ENCODE measurements at places on chromosomes 3 and 15.

DNA sequence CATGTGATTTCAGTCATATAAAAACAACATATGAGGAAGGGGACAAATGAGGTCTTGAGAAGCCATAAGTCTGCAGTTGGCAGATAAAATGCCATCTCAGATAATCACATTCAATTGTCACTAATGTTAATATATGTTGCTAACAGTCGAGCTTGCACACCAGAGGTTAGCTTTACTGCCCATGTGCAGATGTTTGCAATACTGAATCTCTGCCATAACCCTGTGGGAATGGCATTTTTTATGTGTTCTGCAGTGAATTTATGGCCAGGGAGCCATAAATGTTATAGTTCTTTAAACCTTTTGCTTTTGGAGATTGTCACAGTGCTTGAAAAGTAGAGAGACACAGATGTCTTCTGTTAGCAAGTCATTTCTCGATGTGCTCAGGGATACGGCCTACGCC is 141.5 kb downstream of the RORA start:
- DNase-seq, result no peak

DNA sequence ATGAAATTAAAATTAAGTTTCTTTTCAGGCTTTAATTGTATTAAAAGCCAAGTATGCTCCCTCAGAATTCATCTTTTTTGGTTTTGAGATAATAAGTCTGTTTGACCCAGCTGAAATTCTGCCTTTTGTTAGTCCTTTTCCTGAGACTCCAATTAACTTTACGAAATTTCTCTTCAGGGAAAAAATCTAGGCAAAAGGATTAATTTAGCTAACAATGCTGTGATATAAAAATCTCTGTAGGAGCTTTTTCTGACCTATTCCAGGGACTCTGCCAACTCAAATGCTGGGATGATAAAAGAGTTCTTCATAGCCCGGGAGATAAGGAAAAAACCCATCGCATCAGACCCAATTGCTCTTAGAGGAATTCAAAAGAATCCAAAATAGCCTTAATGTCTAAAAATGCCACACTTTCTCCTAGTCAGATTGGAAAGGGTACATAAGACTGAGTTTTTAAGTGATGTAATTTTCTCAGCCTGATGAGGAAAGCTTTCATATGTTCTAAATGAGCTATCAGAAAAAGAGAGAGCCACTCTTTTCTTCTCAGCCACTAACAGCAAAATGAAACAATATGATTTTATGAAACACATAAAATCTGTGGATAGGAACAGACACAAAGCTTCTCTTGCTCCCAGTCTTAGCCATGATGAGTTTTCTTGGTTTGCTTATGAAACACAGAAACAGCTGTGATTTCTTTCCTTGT is 405.1 kb downstream of the ROBO1 start:
- DNase-seq, result no peak

GRCh38 chr3:29415482-29416223 is 134.8 kb downstream of the RBMS3 start:
- no peak for DNase-seq

- no peak for DNase-seq
These were observed 66.1 kb downstream of the BOC start for GRCh38 chr3:113277414-113277813.

DNA sequence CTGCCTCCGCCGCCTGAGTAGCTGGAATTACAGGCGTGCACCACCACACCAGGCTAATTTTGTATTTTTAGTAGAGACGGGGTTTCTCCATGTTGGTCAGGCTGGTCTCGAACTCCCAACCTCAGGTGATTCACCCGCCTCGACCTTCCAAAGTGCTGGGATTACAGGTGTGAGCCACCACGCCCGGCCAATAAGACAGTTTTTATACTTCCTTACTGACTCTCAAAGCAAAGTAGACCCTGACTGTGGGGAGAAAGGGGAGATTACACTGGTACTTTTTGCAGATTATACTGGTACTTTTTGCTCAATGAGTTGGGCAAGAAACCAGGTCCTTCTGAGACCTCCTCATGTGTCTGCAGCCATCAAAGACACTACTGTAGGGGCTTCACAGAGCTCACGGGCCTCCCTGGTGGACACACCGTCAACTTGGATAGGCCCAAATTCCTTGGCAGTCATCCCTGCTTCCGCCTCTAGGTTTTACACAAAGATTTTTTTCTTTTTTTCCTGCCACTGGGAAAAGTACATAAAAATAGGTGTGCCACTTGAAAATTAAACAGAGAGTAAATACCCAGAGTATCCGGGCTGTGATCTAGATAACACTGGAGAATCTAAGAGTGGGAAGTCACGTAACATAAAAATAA is 143.3 kb upstream of the WNT5A start:
- no peak for DNase-seq
